ENCODE measurements at places on chromosomes 1 and 21.

DNA sequence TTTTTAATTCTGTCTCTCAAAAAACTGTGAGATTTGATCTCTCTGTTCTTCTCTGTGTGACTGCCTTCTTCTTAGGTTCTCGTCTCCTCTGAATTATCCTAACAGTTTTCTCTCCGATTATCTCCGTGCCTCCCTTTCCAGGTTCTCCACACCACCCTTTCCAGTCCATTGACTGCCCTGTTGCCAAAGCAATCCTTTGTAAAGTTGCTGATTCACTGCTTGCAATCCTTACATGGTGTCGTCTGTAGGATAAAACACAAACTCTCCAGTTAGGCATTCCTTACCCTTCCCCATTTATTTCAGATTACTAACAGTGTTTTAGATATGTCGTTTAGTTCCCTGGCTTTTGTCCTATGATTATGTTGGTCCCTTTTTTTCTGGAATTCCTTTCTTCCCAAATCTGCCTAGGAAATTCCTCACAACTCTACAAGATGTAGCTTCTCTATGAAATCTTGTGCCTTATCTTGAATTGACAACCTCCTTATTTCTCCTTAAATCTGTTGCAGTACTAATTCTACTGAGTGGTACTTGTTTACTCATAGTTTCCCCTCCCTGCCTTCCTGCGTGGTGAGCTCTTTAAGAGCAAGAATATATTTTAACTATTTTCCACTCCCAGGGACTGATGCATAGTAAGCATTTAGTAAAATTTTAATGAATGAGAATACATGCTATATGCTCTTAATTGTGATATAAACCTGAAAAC lies 22.3 kb downstream of the RCOR3 start:
- DNase-seq: no peak

GRCh38 chr1:48208251-48208650 lies 14.3 kb upstream of the SLC5A9 start:
- DNase-seq: no peak

- no peak for DNase-seq
These were observed 688.8 kb downstream of the PLA2G4A start for GRCh38 chr1:187517546-187517945.

- no peak for DNase-seq
These were observed 28.8 kb upstream of the SELE start for GRCh38 chr1:169762699-169763098.

All from stimulated activated CD8-positive, alpha-beta memory T cell treated with anti-CD3 and anti-CD28 coated beads, Interleukin-15, amount 100 ng/mL, for 24 hours (primary cell).